ENCODE measurements at places on chromosomes 2 and 18. TPM values are rescaled to one million over a fixed set of nuclear protein-coding genes. Genes with fewer than 3 reads are reported as not detected.

DNA sequence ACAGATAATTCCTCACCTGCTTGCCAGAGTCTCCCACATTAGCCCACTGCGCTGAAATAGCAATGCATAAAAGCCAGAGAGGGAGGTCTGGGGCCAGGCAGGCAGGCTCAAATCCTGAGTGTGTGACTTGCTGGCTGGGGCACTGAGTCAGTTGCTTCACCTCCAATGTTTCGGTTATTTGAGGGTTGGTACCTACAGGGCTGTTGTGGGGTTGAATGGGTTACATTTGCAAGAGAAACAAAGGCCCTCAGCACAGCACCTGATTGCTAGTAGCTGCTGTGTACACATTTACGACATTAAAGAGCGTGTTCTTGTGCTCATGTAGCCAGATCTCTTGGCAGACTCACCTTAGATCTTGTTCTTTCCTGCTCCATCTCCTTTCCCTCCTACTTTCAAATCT, 34.1 kb upstream of the FAM110C start:
- DNase-seq: no peak
- H3K4me3 ChIP-seq: no peak overlapping the region
- no peaks in the 10 kb centered on the region for H3K27me3 ChIP-seq
- no peak overlapping the region for H3K27ac ChIP-seq
- no peaks in the 10 kb centered on the region for H3K4me1 ChIP-seq

DNA sequence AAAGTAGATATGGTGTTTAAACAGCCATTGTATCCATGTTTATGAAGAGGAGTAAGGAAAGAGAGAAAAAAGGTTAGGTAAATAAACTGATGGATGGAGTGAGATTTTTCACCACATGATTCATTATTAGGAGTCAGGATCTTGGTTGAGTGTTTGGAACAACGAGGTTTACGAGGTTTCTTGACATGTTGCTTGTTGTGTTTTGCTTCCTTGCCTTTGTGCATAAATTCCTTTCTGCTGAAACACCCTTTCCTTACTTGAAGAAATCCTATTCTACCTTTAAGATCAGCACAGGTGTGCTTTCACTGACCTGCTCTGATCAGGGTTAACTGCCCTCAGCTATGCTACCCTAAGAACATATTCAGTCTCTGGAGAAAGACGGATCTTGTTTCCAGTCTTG, 66.6 kb downstream of the EFEMP1 start:
- no peak for DNase-seq
- H3K36me3 ChIP-seq: no peaks in the 10 kb centered on the region
- H3K4me3 ChIP-seq: no peak overlapping the region
- H3K27me3 ChIP-seq: no peaks in the 10 kb centered on the region
- no peaks in the 10 kb centered on the region for H3K4me1 ChIP-seq

DNA sequence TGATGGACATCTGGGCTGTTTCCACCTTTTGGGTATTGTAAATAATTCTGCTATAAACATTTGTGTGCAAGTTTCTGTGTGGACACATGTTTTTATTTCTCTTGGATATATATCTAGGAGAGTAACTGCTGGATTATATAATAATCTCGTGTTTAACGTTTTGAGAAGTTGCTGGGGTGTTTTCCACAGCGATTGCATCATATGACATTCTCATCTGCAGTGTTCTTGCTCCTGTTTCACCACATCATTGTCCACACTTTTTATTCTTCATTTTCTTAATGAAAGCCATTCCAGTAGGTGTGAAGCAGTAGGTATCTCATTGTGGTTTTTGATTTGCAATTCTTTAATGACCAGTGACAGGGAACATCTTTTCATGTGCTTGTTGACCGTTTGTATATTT, 56.9 kb upstream of the ALKAL2 start:
- no peak overlapping the region for H3K4me3 ChIP-seq
- no peaks in the 10 kb centered on the region for H3K4me1 ChIP-seq
- H3K27me3 ChIP-seq: no peaks in the 10 kb centered on the region
- H3K27ac ChIP-seq: no peak overlapping the region
- no peak for DNase-seq

DNA sequence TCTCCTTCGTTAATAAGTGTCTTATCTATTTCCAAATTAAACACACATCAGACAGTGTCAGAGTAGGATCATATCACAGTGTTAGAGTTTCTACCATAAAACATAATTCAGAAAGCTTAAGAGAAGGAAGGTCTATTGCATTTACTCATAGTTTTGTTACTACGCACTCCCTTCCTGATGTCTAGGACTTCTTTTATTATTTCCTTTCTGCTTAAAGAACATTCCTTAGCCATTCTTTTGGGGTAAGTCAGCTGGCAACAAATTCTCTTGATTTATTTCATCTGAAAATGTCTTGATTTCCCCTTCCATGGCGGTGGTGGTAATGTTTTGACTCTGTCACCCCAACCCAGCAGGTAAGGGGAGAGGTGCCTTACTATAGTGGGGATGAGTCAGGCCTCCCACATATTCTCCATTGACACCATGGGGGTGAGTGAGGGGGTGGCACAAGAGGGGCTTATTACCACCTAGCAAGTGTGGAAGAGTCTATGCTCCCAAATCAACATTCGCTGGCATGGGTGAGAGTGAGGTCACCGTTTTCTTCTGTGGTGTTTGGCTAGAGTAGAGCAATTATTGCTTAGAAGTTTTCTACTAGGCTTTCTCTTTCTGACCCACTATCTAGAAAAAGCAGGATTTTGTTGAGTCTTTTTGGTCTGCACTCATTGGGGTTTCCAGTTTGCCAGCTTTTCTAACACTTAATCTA, 29.9 kb downstream of the ABCB11 start:
- no peaks in the 10 kb centered on the region for H3K36me3 ChIP-seq
- H3K4me3 ChIP-seq: no peak overlapping the region
- H3K27me3 ChIP-seq: no peaks in the 10 kb centered on the region
- no peaks in the 10 kb centered on the region for H3K4me1 ChIP-seq
- DNase-seq: no peak

DNA sequence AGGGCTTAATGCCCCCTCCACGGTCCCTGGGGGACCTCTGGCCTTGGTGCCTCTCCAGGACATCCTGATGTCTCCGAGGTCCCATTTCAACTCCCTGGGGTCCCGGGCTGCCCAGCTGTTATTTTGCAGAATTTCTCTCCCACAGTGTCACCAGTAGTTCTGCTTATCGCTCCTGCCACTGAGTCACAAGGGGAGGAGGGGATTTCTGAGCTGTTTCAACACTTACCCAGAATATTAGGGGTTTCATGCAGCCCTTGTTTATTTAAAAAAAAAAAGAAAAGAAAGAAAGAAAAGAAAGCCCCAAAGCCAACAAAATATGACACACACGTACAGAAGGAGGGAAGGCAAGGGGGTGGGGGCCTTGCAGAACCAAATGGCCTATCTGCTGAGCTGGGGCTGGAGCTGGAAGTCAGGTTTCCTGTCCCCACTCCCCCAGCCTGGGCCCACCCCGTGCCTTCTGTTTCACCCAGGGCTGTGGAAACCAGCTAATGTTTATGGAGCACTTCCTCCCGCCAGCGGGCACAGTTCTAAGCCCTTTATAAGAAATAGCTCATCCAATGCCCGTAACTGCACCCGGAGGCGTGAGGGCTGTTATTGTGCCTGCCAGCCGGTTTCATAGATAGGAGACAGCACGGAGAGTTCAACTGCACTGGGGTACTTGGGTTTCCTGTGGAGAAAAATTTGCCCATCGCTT, 8.4 kb upstream of the ARID5A start:
- no peak overlapping the region for H3K27ac ChIP-seq
- peak overlapping the region; percentile 20 for H3K4me3 ChIP-seq
- peaks cover 5% of the 10 kb centered on the region for H3K36me3 ChIP-seq
- DNase-seq: no peak

DNA sequence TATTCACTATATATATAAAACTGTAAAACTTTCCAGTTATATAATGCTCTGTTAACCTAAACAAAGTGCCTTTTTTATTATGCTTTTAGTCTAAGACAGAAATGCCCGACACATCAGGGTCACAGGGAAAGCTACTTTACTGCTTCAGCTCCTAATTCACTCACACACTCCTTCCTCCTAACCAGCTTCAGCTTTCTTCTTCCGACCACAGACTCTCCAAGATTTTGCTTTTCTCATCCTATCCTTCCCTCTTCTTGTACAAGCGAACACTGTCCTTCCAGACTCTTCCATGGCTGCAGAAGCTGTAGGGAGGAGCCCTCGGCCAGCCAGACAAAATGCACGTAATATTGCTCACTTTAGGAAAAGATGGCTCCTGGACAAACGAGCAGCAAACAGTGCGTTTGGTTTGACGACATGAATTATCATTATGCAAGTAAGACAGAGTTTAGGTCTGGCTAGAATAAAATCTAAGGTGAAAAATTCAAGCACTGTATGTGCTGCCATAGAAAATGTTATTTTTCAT, 47.5 kb upstream of the HNRNPA3 start:
- DNase-seq: no peak
- H3K36me3 ChIP-seq: no peaks in the 10 kb centered on the region
- H3K27me3 ChIP-seq: no peaks in the 10 kb centered on the region
- H3K4me3 ChIP-seq: no peak overlapping the region
- no peak overlapping the region for H3K27ac ChIP-seq

- H3K27ac ChIP-seq: no peak overlapping the region
- no peak for DNase-seq
- peaks cover 6% of the 10 kb centered on the region for H3K27me3 ChIP-seq
- H3K4me3 ChIP-seq: no peak overlapping the region
Observed at GRCh38 chr2:114068438-114068837, 178.5 kb downstream of the ACTR3 start.

The CSRNP3 gene
- 23.0 TPM for total RNA-seq

The C2orf78 gene
- not detected for total RNA-seq

All from glutamatergic neuron (in vitro differentiated cells).